ENCODE measurements at places on chromosomes 2 and 18. TPM values are rescaled to one million over a fixed set of nuclear protein-coding genes. Genes with fewer than 3 reads are reported as not detected.

Gene FABP1
- not detected for polyA plus RNA-seq

Gene RAB27B
- polyA plus RNA-seq: not detected

Gene C2orf72
- polyA plus RNA-seq: not detected

Gene PLEKHB2
- 146 TPM for polyA plus RNA-seq

Gene STPG4
- 0.27 TPM for polyA plus RNA-seq

Gene DNAJC5G
- not detected for polyA plus RNA-seq

Gene NCKAP5
- polyA plus RNA-seq: not detected

Gene CRYGC
- polyA plus RNA-seq: not detected

Gene GCG
- polyA plus RNA-seq: not detected

Gene OR6B2
- not detected for polyA plus RNA-seq

Gene DCC
- not detected for polyA plus RNA-seq

Gene IL1F10
- not detected for polyA plus RNA-seq

Gene RIT2
- polyA plus RNA-seq: not detected

Gene SOX11
- polyA plus RNA-seq: not detected

Gene AQP12A
- polyA plus RNA-seq: not detected

Gene STK16
- polyA plus RNA-seq: 16.7 TPM

Gene FSHR
- polyA plus RNA-seq: not detected

Gene SLC35F5
- polyA plus RNA-seq: 13.6 TPM

All from CD14-positive monocyte (primary cell).